ENCODE measurements at places on chromosomes 11 and 22. TPM values are rescaled to one million over a fixed set of nuclear protein-coding genes. Genes with fewer than 3 reads are reported as not detected.

DNA sequence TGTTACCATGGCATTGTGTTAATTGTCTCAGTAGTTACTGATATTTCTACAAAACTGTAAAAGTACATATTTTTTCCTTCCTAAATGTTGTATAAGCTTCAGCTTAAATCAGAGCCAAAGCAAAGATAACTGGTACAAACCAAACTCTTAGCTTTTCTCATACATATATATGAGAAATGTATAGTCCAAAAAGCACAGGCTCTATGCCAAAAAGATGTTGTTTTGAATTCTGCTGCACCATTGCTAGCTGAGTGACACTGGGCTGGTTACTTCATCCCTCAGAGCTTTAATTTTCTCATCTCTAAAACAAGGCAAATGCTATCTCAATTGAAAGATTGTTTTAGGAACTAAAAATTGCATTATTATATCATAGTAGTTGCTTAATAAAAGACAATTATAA is 6.7 kb upstream of the GRIA4 start:
- no peak for DNase-seq

GRCh38 chr11:68670208-68670992 is 13.9 kb upstream of the GAL start:
- no peak for DNase-seq

DNA sequence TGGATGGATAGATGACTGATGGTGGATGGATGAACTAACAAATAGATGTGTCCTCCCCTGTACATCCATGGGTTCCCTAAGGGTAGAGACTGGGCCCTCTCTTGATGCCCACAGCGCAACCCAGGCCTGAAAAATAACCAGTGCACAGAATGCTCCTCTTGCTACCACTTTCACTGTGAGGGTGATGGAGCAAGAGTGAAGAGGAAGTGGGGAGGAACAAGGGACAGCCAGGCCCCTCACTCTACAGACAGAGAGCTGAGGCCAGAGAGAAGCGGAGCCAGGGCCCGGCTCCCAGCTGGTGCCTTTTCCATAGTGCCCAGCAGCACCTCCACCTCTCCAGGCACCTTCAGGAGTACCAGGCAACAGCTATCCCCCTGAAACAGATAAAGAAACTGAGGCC is 67.7 kb downstream of the THAP12 start:
- no peak for DNase-seq

DNA sequence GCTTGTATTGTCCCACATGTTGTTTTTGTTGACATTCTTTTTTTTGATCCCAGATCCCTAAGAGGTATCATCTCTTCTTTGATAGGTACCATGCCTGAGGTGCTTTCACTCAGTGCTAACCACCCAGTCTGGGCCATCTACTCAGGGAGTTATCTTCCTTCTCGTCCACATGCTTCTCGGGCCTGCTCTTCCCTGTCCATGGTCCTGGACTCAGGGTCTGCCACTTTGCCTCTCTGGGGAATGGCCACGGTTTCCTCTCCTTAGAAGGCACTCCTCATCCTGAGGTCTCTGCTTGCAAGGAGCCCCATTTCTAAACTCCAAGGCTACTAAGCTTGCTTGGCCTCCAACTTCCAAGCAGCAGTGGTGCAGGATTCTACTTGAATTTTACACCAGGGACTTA is 227.0 kb upstream of the NCAM1 start:
- peak; percentile 39 for DNase-seq

DNA sequence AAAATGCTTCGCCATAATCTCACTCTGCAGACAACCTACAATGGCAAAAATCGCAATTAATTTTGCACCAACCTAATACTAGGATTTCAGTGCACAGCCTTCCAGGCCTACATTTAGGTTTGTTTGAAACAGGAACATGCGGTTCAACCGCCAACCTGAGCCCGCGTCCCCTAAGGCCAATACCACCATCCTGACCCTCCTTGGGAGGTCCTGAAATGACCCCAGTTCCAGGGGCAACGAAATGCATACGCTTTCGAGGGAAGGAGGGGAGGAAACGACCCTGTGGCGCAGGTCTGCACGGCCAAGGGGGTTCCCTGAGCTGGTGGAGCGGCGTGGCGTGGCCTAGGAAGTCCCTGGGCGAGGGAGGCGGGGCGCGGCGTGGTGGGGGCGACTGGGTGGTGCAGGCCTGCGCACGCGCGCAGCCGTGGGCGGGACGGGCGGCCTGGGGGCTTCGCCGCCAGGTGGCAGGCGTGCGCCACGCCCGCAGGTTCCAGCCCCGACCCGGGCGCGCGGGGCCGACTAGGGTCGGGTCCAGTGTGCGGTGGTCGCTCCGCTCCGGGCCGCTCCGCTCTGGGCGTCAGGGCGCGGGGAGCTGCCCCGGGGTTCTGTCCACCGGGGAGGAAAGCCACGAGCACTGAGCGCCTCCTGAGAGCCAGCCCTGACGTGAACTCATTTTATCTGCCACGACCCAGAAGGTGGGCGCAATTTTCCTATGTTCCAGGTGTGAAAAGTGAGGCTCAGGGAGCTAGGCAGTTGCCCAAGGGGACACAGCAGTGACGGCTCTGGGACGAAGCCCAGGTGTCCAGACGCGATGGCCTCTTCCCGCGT is 94.1 kb downstream of the SWAP70 start:
- DNase-seq = peak; percentile 70

- DNase-seq = no peak
These were observed 36.4 kb upstream of the E2F8 start for GRCh38 chr11:19276859-19277808.

The TMPRSS13 gene
- 0.65 TPM for polyA plus RNA-seq

The PGM2L1 gene
- 4.2 TPM for polyA plus RNA-seq

The GAL gene
- polyA plus RNA-seq = not detected

The BATF2 gene
- polyA plus RNA-seq = 3.3 TPM

The AQP11 gene
- polyA plus RNA-seq = 4.3 TPM

The BUD13 gene
- 34.6 TPM for polyA plus RNA-seq

The HSD17B12 gene
- 103 TPM for polyA plus RNA-seq

The RAB38 gene
- polyA plus RNA-seq = 24.0 TPM
